ENCODE measurements at places on chromosomes 1 and 21. TPM values are rescaled to one million over a fixed set of nuclear protein-coding genes. Genes with fewer than 3 reads are reported as not detected.
A peak's percentile ranks its signal among the peaks of the same experiment; 100 is the strongest.

DNA sequence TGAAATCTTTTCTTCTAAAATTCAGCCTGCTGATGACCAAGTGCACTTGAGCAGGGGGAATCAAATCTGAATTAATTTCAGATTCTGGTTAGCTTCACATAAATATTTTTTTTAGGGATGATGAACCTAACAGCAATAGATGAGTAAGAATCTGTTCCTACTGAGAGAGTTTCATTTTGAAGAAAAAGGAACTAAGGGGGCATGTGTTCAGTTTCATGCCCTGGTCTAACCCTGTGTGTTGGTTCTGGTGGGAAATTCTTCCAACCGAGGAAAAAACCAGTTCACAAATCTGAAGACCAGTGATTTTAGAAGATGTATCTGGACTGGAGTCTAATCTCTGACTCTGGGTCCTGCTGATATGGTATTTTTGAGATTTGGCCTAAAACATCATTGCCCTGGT lies 13.7 kb downstream of the SELL start:
- no peaks in the 10 kb centered on the region for H3K36me3 ChIP-seq
- no peak for DNase-seq
- H3K27ac ChIP-seq: no peak overlapping the region
- no peaks in the 10 kb centered on the region for H3K4me1 ChIP-seq
- H3K4me3 ChIP-seq: no peak overlapping the region

The MXRA8 gene
- total RNA-seq: 31.1 TPM

- no peaks in the 10 kb centered on the region for H3K36me3 ChIP-seq
- H3K4me3 ChIP-seq: no peak overlapping the region
- H3K4me1 ChIP-seq: no peaks in the 10 kb centered on the region
Observed at GRCh38 chr1:175287377-175287776, 94.8 kb upstream of the KIAA0040 start.

GRCh38 chr1:21534674-21535378 lies 25.6 kb downstream of the ALPL start:
- H3K27ac ChIP-seq: no peak overlapping the region
- DNase-seq: peak; percentile 46
- peaks cover 25% of the 10 kb centered on the region for H3K27me3 ChIP-seq
- H3K36me3 ChIP-seq: no peaks in the 10 kb centered on the region

The FMO1 gene
- total RNA-seq: not detected

DNA sequence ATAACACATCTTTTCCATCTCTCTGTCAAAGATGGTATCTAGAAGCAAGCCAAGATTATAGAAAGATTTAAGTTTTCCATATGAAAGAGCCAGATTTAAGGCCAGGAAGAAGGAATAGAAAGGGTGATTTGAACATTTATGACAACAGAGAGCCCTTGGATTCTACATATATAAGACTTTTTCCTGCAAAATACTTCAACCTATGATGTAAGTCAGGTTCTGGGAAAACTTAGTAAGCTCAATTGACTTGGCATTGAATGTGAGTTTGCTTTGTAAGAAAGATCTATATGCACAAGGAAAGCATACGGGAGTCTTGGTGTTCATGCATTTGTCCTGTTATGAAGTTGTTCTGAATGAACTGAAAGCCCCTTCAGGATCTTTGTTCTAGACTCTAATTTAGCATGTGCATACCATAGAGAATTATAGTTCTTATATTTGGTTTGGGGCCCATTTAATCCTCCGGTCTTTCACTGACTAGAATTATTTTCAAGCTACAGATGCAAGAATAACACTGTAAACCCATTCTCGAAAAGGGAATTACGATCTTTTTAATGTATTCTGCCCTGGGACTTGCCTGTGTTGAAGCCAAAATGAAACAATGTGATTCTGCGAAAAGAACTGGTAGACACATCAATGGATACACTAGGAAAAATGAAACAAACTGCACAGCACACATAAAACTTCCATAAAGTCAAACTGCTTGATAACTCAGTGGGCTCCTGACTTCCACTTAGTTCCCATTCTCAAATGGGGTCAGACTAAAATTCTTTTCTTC lies 152.8 kb downstream of the DISP1 start:
- H3K27ac ChIP-seq: no peak overlapping the region
- H3K4me1 ChIP-seq: no peaks in the 10 kb centered on the region
- H3K27me3 ChIP-seq: no peaks in the 10 kb centered on the region
- DNase-seq: no peak

The OLFML2B gene
- total RNA-seq: 4.8 TPM

DNA sequence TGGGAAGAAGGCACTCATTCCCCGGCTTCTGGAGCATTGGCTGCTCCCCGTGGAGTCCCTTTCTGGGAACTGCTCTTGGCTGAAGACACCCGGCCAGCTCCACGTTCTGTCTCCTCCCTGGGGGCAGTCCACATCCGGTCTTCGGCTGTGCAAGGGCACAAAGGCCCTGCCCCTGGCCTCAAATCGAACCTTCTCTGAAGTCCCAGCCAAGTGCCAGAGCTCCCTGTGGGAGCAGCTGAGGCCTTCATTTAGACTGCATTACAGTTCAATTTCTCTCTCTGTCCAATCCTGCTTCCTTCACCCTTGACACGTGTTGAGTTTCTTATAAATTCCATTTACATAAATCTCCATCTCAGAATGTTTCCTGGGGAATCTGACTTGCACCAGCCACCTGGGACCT lies 132.9 kb upstream of the POU3F1 start:
- no peak for DNase-seq
- H3K36me3 ChIP-seq: no peaks in the 10 kb centered on the region

The CDK18 gene
- 32.6 TPM for total RNA-seq

DNA sequence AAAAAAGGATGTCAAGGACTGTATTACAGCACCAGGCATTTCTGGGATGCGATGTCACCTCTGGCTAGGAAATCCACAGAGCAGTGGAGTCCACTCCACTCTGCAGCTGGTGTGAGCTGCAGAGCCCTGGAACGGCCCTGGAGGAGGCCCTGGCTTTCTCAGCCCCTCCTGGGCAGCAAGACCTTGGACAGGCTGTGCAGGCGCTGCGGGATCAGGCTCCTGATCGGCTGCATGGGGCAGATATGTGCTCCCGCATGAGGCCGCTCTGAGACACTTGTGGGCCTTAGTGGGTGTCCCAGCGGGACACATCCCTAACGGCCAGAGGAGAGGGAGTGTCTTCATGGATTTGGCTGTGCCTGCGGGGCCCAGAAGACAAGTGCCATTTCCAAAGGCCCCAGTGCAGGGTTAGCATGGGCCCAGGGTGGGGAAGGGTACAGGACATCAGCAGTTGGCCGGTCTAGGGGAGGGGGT lies 6.2 kb downstream of the DNMT3L start:
- H3K36me3 ChIP-seq: no peaks in the 10 kb centered on the region
- DNase-seq: no peak
- no peak overlapping the region for H3K4me3 ChIP-seq
- no peak overlapping the region for H3K27ac ChIP-seq
- no peaks in the 10 kb centered on the region for H3K27me3 ChIP-seq
- H3K4me1 ChIP-seq: no peaks in the 10 kb centered on the region

DNA sequence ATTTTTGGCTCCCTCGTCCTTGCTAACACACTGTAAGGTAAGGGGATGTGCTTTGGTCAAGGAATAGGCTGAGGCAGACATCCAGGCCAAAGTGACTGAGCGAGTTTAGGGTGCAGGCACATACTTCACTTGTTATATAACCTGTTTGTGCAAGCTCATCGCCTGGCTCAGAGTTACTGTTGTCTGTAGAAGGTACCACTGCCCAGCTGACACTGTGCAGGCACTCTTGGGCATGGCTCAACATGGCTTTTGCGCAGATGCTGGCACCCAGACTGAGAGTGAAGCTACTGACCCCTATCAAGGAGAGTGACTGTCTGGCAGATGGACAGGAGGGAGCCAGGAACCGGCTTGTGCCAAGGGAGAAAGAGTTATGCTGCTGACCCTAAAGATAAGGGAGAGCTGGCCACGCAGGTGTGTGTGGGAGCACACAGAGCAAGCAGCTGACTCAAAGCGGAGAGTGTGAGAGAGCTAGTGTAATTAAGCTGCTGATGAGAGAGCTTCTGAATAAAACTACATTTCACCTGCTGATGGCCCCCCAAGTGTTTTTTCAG lies 307.3 kb upstream of the USP24 start:
- peak overlapping the region; percentile 42 for H3K27ac ChIP-seq
- H3K36me3 ChIP-seq: no peaks in the 10 kb centered on the region
- H3K4me1 ChIP-seq: no peaks in the 10 kb centered on the region
- DNase-seq: no peak

The IGSF3 gene
- 64.3 TPM for total RNA-seq

DNA sequence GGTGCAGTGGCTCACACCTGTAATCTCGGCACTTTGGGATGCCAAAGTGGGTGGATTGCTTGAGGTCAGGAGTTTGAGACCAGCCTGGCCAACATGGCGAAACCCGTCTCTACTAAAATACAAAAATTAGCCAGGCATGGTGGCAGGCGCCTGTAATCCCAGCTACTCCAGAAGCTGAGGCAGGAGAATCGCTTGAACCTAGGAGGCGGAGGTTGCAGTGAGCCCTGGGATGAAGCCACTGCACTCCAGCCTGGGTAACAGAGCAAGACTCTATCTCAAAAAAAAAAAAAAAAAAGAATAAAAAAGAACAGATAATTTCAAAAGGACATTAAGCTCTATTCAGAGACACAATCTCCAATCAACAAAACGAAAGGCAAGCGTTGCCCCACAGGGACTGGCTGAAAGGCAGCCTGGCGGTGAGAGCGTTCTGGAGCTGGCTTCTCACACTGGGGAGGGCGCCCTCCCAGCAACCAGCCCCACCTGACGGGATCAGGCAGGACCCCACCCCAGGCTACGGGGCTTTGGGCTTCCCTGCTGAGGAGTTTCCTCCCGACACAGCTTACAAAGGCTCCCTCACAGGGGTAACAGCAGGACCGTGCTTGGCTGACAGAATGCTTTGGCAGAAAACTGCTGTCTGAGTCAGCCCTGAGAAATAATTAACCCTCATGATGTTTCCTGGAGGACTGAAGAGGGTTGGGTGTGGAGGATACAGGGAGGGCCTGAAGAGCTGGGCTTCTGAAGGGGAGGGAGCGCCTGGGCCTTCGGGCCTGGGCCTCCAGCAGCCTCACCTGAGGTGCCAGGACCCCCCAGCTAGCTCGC lies 31.1 kb upstream of the SRP9 start:
- peak; percentile 71 for DNase-seq
- H3K27ac ChIP-seq: peak overlapping the region; percentile 85
- H3K4me1 ChIP-seq: peaks cover 7% of the 10 kb centered on the region
- peak overlapping the region; percentile 32 for H3K4me3 ChIP-seq
- no peaks in the 10 kb centered on the region for H3K27me3 ChIP-seq

The GJA4 gene
- 5.2 TPM for total RNA-seq

DNA sequence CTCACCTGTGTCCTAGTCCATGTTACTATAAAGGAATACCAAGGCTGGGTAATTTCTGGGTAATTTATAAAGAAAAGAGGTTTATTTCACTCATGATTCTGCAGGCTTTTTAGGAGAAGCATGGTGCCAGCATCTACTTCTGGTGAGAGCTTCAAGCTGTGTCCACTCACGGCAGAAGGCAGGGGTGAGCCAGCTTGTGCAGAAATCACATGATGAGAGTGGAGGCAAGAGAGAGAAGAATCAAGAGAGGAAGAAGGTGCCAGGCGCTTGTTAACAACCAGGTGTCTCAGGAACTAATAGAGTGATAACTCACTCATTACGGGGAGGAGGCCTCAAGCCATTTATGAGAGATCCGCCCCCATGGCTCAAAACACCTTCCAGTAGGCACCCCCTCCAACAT lies 67.5 kb upstream of the CD34 start:
- peaks cover 15% of the 10 kb centered on the region for H3K4me1 ChIP-seq
- H3K27ac ChIP-seq: no peak overlapping the region
- H3K27me3 ChIP-seq: no peaks in the 10 kb centered on the region

The CRYBG2 gene
- 41.9 TPM for total RNA-seq

- H3K4me1 ChIP-seq: peaks cover 11% of the 10 kb centered on the region
- no peaks in the 10 kb centered on the region for H3K36me3 ChIP-seq
Observed at GRCh38 chr1:184973272-184974055, 844 bp downstream of the NIBAN1 start.

The TSPAN2 gene
- 16.4 TPM for total RNA-seq

DNA sequence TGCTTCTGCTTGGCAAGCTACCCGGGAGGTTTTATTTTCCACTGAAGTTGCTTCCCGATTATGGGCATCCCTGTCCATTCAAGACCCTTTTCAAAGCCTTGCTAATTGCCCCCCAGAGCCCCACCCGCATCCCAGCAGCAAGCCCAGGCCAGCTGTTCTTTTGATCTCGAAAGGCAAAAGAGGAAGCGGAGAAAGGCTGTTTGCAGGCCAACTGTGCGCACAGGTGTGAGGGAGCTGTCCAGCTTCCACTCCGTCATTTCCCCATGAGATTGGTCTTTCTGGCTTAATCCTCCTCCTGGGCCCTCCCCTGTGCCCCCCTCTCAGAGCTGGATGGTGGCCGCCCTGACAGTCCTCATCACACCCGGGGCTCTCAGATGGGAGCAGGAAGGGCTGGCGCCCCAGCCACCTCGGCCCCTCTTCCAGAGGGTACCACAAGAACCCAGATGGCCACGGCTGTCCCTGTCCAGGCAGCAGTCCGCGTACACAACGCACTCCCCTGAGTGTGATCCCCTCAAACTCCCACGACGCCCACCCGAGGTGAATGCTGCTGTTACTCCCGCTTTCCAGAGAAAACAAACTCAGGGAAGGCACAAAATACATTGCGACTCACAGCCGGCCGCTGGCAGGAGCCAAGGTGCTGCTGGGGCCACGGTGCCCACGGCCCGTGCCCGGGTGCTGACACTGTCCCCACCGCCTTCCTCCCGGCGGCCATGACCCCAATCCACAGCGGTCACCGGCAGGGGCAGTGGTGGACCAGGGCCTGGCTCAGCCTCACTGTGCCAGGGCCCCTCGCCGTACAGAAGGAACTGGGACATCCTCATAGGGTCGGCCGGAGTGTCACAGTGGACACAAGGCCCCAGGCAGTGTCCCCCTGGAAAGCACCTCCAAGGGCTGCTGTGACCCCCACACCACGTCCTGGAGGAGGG lies 121.9 kb downstream of the CRYAA start:
- H3K4me1 ChIP-seq: no peaks in the 10 kb centered on the region
- no peak overlapping the region for H3K4me3 ChIP-seq
- no peak overlapping the region for H3K27ac ChIP-seq
- no peaks in the 10 kb centered on the region for H3K27me3 ChIP-seq

GRCh38 chr1:22671999-22672398 lies 19.0 kb downstream of the C1QB start:
- no peaks in the 10 kb centered on the region for H3K36me3 ChIP-seq
- no peak overlapping the region for H3K27ac ChIP-seq
- DNase-seq: no peak
- H3K4me3 ChIP-seq: no peak overlapping the region
